ENCODE measurements at places on chromosomes 12 and 14.

DNA sequence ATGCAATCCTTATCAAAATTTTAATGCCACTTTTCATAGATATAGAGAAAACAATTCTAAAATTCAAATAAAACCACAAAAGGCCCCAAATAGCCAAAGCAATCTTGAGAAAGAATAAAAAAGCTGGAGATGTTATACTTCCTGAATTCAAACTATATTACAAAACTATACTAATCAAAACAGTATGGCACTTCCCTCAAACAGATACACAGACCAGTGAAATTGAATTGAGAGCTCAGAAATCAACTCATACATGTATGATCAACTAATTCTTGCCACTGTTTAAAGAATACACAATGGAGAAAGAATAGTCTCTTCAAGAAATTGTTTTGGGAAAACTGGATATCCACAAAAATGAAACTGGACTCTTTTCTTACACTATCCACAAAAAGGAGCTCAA is 55.4 kb downstream of the FOXG1 start:
- no peak overlapping the region for H3K4me3 ChIP-seq
- no peaks in the 10 kb centered on the region for H3K27me3 ChIP-seq
- DNase-seq = no peak

- H3K4me1 ChIP-seq = no peaks in the 10 kb centered on the region
- DNase-seq = no peak
- peaks cover 57% of the 10 kb centered on the region for H3K36me3 ChIP-seq
These were observed 113.9 kb downstream of the KIF21A start for GRCh38 chr12:39329018-39329417.

- DNase-seq = no peak
- peak overlapping the region; percentile 31 for H3K27ac ChIP-seq
- H3K4me1 ChIP-seq = peaks cover 27% of the 10 kb centered on the region
- H3K4me3 ChIP-seq = no peak overlapping the region
- H3K27me3 ChIP-seq = no peaks in the 10 kb centered on the region
These were observed 15.9 kb downstream of the MAP3K12 start for GRCh38 chr12:53483225-53483978.

- no peak overlapping the region for H3K27ac ChIP-seq
- H3K36me3 ChIP-seq = no peaks in the 10 kb centered on the region
- DNase-seq = no peak
- H3K27me3 ChIP-seq = no peaks in the 10 kb centered on the region
- H3K4me1 ChIP-seq = peaks cover 15% of the 10 kb centered on the region
These were observed 211.1 kb upstream of the DAAM1 start for GRCh38 chr14:58977366-58977765.

DNA sequence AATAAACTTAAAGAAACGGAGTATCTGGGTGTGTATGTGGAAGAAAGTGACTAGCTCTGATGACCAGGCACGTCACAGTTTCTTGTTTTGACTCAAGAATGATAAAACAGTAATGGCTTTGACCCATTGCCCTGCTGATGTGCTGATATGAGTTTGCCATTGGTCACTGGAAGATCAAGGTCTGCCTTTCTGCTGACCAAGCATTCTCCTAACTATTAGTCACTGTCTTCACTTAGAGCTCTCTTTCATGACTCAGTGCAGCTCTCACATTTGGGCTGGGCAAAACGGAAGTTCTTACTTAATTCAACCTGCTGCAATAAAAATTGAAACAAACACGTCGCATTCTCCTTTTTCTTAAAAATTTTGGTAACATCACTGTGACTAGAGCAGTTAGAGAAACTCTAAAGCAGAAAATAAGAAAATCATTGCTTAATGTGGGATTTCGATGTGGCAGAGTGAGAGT is 366.7 kb downstream of the BTG1 start:
- peaks cover 10% of the 10 kb centered on the region for H3K4me1 ChIP-seq
- H3K27me3 ChIP-seq = no peaks in the 10 kb centered on the region
- no peaks in the 10 kb centered on the region for H3K36me3 ChIP-seq
- DNase-seq = no peak
- H3K27ac ChIP-seq = no peak overlapping the region

GRCh38 chr12:459430-460258 is at the start of gene B4GALNT3:
Gene B4GALNT3, plus strand, starts transcription at chr12:459939. Its CDS starts 438 bp downstream, at chr12:460377.
- H3K36me3 ChIP-seq = no peaks in the 10 kb centered on the region
- H3K27ac ChIP-seq = peak within 1 kb of the TSS; percentile 86
- H3K4me1 ChIP-seq = peaks cover 14% of the 10 kb centered on the region
- peak; percentile 66 for DNase-seq
- peak within 1 kb of the TSS; percentile 64 for H3K4me3 ChIP-seq

DNA sequence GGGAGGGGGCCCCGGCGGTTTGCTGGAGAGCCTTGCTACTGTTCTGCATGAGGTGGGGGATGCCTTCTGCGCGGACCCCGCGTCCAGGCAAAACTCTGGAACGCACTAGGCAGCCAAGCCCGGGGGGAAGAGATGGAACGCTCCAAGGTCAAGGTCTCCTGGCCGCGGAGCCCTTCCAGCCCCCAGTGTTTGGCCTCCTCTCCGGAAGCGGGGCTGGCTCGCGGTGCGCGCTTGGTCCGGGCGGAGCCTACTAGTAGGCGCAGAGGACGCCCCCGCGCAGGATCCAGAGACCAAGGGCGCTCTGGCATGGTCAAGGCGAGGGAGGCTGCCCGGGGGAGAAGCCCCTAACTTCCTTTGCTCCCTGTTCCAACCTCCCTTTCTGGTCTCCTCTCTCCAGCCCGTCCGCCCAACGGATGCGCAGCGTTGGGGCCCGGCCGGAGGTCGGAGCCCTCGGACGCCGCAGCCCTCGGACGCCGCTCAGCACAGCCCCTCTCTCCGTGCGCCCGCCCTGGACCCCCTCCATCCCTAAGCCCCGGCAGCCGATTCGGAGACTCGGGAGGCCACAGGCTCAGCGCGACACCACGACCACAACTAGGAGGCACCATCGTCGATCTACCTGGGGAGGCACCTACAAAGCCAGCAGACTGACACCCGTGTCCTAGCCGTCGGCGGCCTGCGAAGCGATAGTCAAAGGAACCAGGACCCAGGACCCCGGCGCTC is 669 bp upstream of the KCNK13 start:
- H3K4me3 ChIP-seq = peak overlapping the region; percentile 44
- H3K27me3 ChIP-seq = peaks cover 29% of the 10 kb centered on the region
- DNase-seq = peak; percentile 36
- H3K36me3 ChIP-seq = no peaks in the 10 kb centered on the region

GRCh38 chr12:11814374-11814773 is 164.9 kb downstream of the ETV6 start:
- DNase-seq = no peak
- H3K27ac ChIP-seq = peak overlapping the region; percentile 75
- no peaks in the 10 kb centered on the region for H3K27me3 ChIP-seq
- no peaks in the 10 kb centered on the region for H3K36me3 ChIP-seq
- no peak overlapping the region for H3K4me3 ChIP-seq

DNA sequence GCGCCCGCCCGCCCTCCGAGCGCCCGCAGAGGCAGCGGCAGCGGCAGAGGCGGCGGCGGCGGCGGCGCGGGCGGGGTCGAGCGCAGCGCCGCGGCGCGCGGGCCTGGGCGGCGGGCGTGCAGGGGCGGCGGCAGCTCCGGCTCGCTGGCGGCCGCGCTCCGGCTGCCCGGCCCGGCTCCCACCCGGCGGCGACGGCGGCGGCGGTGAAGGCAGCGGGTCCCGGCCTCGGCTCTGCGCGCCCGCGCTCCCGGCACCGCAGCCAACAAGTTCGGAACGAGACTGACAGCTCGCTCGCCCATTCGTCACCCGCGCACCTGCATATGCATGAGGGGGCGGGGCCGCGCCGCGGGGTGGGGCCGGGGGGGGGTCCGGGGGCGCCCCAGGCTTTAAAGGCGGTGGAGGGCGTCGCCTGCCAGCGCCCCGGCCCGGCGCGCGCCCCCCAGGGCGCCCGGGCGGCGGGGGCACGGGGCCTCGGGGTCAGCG is at the start of gene JAG2:
Gene JAG2 (minus strand): TSS at position 281 of the 483 bp plus-strand sequence. CDS start 356 bp downstream, outside the sequence.
- peak within 1 kb of the TSS; percentile 66 for H3K27ac ChIP-seq
- DNase-seq = peak; percentile 76
- no peaks in the 10 kb centered on the region for H3K36me3 ChIP-seq
- peak within 1 kb of the TSS; percentile 64 for H3K4me3 ChIP-seq

DNA sequence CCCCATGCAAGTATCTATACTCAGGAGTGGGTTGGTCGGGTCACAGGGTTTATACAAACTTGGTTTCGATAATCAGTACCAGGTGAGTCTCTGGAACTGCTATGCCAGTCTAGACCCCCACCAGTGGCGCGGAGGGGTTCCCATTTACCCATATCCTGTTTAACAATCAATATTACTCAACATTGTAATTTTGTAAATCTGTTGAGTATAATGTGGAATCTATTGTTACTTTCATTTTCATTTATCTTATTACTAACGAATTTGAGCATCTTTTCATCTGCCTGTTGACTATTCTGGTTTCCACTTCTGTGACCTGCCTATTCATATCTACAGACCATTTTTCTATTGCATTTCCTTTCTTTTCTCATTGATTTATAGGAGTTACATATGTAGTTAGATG is 275.2 kb upstream of the CRY1 start:
- no peak for DNase-seq
- H3K27ac ChIP-seq = no peak overlapping the region
- H3K27me3 ChIP-seq = peaks cover 8% of the 10 kb centered on the region
- no peak overlapping the region for H3K4me3 ChIP-seq

GRCh38 chr12:1130571-1130970 is 139.5 kb downstream of the ERC1 start:
- H3K36me3 ChIP-seq = no peaks in the 10 kb centered on the region
- no peak overlapping the region for H3K4me3 ChIP-seq
- no peak overlapping the region for H3K27ac ChIP-seq
- H3K4me1 ChIP-seq = no peaks in the 10 kb centered on the region
- no peaks in the 10 kb centered on the region for H3K27me3 ChIP-seq

Measured in heart left ventricle (tissue), 16 donors.